Activated CD4-positive, alpha-beta memory T cell treated with anti-CD3 and anti-CD28 coated beads, Interleukin-2, amount 10 ng/mL, durations not matched to agents 7 days and 5 days (primary cell): ENCODE measurements at places on chromosomes 1 and 21.

GRCh38 chr1:24934310-24935195 is 4.5 kb upstream of the RUNX3 start:
- no peak for DNase-seq

DNA sequence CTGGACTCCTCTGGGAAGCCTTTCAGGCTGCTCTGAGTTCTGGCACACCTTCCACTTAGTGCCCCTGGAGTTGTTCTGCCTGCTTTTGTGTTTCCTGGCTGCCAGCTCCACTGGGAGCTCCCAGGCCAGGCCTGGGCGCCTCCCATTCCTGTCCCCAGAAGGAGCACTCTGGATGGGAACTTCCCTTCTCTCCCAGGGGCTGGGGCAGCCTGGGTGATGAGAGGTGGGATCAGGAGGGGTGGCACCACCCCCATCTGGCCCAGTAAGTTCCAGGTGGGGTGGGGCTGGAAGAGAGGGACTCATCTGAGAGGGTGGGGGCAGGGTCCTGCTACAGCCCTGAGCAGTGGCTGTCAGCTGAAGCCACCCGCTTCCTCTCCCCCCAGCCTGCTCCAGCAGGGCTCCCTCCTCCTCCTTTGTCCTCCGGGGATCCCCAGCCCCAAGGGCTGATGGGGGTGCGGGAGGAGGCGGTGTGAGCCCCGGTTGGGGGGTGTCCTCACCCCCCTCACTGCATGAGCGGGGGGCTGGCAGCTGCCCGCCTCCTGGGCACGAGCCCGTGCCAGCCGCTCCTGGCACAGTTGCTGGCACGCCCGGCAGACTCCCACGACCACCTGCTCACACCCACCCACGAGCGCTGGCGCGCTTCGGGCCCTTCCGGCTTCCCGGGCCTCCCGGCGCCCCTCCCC is 4.7 kb downstream of the FOXO6 start:
- DNase-seq, result no peak

- DNase-seq, result no peak
These were observed 196.2 kb upstream of the APP start for GRCh38 chr21:26366781-26367180.

- DNase-seq, result no peak
These were observed 57.1 kb downstream of the ERG start for GRCh38 chr21:38441153-38441552.

DNA sequence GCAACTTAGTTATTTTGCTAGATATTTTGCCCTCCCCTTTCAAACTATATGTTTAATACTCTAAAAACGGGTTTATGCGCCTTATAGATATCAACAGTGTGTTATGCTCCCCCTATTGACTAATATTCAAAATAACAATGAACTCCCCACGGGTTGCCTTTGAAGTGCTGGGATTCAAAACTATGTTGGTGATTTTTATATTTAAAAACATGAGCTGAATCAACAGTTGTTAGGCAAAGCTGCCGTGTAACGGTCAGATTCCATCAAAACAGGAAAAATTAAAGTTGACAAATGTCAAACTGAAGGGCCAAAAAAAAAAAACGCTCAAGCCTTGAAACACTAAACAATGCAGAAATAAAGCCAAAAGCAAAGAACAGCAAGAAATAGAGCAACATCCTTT is 2.5 kb downstream of the TGFBR3 start:
- no peak for DNase-seq

DNA sequence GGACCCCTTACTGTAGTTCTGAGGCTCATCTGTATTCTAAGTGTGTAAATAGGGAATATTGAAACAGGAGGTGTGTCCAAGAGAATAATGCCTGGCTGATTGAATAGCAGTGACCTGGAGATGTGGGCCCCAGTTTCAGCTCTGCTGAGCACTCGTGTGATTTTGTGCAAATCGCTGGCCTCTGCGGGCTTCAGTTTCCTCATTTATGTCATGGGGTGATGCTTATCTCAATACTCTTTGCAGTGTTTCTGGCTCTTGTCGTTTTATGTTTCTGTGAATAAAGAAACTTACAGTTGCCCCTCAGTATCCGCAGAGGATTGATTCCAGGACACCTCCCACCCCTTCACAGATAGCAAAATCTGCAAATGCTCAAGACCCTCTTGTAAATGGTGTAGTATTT is 5.0 kb downstream of the COG2 start:
- DNase-seq, result no peak

DNA sequence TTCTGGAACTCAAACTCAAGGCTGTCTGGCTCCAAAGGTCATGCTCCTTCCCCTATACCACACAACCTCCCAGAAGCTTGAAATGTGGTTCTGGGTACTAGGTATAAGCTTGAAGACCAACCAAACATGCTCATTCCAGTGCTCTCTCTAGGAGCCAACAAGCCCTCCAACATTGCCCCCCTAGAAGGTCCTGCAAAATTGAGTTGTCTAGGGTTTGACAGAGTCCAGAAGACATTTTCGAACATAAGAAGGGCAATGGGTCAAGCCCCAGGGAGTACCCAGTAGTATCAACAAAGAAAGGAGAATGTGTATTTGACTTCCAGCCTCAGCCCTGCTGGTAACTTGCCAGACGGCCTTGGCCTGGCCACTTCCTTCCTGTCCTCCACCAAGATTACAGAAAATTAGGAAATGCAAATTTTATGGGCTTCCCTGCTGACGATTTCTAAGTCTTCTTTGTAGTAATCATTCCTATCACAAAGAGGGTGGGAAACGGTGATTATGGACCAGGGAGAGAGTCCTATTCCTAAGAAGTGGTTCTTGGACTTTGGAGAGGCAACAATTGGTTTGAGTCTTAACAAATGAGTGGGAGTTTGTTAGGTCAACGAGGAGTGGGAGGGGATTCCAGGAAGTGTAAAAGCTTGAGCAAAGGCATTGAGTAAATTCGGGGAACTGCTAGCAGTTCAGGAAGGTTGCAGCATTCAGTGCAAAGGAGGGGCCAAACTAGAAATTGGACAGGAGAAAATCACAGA is 18.7 kb upstream of the SLAMF1 start:
- DNase-seq, result peak; percentile 64

DNA sequence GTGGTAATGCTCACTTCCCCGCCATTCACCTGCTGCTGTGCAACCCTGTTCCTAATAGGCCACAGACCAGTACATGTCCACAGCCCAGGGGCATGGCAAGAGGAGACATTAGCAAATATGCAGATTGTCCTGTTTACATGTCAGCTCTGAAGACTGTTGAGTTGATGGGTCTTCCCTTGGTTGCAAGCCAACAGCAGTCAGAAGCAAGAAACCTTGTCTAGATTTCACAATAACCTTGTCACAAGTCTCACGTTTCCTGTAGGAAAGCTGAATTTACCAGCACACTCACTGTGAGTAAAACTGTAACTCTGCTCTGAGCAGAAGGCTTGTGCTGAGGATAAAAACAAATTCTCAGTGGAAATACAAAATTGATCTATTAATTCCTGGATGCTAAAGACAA is 195.1 kb downstream of the HLX start:
- no peak for DNase-seq

- peak; percentile 41 for DNase-seq
These were observed 32.6 kb upstream of the SPOCD1 start for GRCh38 chr1:31848381-31848897.

DNA sequence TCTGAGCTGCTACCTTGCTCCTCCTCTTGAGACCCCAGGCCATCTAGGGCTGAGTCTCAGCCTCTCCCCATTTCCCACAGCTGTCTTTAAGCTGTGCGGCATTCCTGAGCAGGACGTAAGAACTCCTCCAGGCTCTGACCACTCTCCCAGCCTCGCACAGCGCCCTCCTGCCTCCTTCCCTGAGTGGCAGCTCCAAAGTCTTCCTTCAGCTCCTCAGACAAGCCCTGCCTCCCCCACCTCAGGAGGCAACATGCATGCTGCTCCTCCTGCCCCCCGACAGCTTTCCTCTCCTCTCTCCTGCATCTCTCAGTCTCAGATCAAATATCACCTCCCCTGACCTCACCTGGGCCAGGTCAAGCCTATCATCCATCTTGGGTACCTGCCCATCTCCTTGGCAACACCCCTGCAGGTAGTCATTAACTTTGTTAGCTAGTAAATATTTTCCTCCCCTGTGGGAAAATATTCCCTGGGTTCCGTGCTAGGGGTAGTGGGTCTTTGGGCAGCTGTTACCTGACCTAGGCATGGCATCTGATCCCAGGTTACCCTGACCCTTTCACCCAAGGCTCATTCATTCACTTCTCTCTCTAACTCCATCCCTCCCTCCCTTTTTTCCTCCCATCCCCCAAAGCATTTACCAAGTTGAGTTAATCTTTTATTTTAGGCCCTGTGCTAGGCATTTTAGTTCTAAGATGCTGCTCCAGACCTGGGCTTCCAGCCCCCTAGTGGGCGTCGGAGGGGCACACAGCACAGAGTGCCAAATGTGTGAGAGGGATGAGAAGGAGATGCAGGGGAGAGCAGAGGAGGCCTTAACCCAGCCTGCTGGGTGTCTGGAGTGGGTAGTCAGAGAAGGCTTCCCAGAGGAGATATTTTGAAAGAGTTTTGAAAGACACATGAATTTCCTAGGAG is 419.9 kb downstream of the PTPRU start:
- DNase-seq, result peak; percentile 10

DNA sequence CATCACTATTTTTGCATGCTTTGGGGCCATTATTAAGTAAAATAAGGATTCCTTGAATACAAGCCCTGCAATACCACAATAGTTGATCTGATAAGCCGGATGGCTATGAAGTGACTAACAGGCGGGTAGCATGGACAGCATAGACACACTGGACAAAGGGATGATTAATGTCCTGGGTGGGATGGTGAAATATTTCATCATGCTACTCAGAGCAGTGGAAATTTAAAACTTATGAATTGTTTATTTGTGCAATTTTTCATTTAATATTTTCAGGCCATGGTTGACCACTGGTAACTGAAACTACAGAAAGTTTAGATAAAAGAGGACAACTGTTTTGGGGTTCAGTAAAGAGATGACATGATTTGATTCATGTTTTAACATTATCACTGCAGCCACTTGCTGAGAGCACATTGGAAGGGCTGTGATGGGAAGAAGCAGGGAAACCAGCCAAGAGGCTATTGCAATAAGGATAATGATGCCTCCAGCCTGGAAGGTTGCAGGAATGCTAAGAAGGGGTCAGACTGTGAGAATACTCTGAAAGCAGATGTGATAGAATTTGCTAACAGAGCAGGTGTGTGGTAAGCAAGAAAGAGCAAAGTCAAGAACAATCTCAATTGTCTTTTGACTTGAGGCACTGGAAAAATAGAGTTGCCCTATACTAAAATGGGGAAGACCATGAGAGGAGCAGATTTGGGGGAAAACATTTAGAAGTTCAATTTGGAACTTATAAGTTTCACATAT is 62.5 kb upstream of the TNFSF4 start:
- DNase-seq, result no peak

DNA sequence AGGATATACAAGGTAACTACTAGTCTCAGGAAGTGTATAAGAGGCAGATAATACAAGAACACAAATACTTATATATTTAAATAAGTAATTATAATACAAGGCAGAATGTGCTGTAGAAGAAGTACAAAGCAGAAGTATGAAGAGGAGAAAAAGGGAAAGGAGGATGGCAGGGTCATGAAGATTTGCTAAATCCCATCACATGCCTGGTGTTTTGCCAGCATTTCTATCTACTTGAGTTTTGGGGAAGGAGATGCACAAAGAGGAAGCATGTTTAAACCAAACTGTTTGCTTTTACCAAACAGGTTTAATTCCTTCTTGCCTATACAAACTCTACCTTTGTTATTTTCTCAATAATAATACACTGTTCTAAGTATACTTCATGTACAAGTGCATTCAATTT is 60.9 kb upstream of the PODN start:
- DNase-seq, result no peak

DNA sequence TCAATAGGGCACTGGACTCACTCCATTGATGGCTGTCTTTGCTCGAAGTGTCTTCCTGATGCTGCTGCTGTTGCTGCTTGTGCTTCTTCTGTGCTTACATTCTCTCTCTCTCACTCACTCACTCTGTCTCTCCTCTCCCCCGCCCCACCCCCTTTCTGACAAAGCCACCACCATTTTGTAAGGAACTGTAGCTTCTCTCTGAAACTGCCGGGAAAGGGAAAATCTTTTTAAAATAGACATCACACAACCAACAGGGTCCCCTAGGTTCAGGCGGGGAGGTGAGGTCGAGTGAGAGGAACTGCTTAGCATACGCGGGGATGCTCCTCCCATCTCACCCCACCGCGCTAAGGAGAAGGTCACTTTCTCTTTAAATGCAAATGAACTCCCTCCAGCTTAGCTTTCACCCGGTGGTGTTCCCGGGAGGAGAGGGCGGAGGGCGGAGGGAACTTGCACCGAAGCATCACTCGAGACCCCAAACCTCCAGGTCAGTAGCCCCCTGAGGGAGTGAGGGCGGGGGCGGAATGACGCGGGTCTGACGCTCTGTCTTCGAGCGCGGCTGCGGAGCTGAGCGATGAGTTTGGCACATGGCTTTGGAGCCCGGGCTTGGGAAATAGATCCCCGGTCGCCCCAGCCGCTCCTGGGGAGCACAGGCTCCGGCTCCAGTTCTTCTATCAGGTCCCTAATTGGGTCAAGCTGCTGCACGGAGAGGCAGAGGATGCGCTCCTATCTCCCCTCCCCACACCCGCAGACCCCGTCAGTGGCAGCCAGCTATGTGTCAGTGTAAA is at the start of gene CCDC28B:
CCDC28B (plus strand) TSS at position 370 of the 785 bp plus-strand sequence. CDS start 1,341 bp downstream, outside the sequence.
- peak; percentile 54 for DNase-seq

DNA sequence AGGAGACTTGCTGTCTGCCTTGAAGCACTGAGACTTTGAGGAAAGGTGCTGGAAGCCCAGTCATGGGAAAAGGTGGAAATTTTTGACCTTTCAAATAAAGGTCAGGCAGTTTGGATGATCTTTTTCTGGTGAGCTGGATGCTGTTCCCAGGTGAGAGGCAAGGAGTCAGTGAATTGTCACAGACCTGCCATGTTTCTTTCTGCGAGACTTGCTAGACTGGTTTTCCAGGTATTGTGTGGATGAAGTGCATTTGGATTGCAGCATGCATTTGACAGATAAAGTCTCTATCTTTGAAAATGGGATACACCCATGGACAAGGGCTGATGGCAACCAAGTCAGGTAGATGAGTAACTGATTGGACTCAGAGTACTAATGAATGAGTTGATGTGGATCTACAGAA is 65.7 kb upstream of the NHLH2 start:
- DNase-seq, result no peak

- DNase-seq, result no peak
These were observed 109.0 kb downstream of the ERG start for GRCh38 chr21:38389354-38389676.

DNA sequence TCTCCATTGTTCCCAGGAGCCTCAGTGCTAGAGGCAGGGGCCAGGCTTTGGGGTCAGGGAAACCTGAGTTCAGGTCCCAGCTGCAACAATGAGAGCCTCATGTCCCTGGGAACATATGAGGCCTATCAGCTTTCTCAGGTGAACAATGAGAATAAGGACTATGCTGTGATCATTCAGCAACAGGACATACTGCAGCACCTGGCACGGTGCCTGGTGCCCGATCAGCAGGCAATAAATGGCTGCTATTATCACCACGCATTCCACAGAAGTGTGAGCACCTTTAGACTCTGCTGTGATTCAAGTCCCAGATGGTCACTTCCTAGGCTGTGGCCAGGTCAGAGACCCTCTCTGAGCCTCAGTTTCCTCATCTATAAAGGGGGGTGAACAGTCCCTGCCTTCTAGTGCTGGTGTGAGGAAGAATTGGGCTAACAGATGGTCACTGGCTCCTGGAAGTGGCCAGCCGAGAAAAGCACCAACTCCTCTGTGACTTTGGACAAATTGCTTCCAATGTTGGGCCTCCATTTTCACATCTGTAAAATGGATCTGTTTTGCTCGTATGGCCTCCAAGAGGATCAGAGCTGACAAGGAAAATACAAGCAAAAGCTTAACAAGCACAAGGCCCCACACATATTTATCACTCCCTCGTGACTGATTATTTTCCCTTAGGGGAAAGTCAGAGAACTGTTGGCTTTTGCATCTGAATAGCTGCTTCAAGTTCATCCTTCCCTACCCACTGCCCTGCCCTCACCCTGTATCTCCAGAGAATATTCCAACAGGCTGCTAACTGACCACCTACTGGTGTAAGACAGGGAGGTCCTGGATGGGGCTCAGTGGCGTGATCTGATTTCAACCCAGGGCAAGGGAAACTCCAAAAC is 1.1 kb downstream of the SLC5A9 start:
- DNase-seq, result no peak
